ENCODE measurements at places on chromosomes 5 and 9. TPM values are rescaled to one million over a fixed set of nuclear protein-coding genes. Genes with fewer than 3 reads are reported as not detected.

DNA sequence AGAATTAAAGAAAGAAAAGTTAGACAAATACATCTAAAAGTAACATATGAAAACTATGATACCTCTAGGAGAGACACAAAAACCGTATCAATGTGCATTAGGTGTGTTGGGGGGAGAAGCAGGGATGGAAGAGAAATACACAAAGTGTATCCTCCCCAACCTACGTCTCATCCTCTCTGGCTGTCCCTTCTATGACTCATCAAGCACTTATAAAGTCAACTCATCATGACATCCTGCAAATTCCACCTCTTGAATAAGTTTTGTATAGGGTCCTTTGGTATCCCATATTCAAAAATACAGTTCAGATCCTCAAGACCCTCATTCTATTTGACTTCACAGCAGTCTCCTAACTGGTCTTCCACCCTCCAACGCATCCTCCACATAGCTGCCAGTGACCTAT, 917.6 kb upstream of the DMAC1 start:
- no peak for DNase-seq

DNA sequence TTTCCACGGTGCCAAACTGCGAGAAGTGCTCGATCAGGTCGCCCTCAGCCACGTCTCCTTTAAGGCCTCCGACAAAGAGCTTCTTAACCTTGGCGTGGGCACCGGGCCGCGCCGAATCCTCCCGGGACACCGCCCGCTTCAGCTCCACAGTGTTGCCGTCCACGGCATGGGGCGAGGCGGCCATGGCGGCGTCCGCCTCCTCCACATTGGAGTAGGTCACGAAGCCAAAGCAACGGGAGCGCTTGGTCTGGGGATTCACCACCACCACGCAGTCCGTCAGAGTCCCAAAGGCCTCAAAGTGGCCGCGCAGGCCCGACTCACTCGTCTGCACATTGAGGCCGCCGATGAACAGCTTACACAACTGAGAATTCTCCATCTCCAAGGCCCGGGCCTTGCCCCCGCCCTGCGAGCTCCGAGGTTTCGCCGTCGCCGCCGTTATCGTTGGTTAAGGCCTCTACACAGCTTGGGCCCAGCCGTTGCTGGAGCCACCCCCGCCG, 424 bp downstream of the HNRNPA0 start:
- DNase-seq, result no peak

GRCh38 chr5:6576861-6577501, 55.9 kb downstream of the NSUN2 start:
- no peak for DNase-seq

- no peak for DNase-seq
Observed at GRCh38 chr5:88729084-88729828, 153.7 kb downstream of the MEF2C start.

DNA sequence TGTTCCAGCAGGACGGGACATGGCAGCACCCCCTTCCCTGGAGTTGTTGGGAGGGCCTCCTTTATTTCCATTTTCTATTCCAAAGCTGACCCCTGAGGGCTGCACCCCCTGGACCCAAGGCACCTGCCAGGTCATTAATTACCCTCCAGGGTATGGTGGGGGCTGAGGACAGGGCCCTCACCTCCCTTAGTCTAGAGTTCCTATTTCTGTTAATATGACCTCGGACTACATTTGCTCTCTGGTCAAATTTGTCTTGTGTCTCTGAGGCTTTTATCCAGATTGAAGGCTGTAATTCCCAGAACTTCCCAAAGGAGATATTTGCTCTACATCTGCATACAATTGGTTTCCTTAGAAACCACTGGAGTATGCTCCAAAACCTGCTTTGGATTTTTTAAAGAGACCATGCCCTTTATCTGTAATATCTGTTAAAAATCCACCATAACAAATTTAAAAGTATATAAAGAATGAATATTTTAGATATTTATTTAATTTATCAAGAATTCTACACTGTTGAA, 16.8 kb downstream of the PHF2 start:
- no peak for DNase-seq

OTULIN gene
- 14.7 TPM for total RNA-seq

DNA sequence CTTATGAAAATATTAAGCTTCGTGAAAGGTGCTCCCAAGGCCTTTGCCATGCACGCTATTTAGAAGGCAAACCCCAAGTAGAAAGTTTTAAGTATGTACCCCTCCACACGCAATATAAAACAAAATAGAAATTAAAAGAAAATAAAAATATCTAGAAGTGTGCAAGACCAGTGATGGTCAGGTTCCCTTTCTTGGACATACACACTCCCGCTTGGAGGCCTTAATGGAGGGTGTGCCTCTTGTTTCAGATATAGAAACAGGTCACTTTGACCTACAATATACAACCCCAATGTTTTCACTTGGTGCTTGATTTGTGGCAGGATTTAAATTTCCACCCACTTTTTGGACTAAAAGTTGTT, 127.4 kb upstream of the STC2 start:
- no peak for DNase-seq

- peak; percentile 28 for DNase-seq
Observed at GRCh38 chr5:136174021-136174659, 18.8 kb downstream of the SMIM32 start.

DNA sequence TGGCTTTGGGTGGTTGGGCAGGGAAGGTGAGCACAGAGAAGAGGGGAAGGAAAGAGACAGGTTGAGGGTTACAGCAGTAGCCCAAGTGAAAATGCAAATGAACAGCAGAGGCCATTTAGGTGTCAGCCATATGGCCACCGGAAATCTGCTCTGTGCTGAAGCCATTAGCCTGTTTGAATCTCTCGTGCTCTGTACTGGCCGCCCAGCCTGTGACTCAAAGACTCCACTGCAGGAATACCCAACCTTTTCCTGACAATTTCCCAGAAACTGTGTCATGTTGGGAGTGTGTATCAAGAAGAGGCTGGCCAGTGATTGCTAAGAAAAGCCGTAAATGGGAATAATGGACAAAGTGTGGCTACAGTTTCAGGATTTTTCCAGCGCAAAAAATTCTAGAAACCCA, 35.9 kb upstream of the RAI14 start:
- no peak for DNase-seq

ADGRD2 gene
- not detected for total RNA-seq

DNA sequence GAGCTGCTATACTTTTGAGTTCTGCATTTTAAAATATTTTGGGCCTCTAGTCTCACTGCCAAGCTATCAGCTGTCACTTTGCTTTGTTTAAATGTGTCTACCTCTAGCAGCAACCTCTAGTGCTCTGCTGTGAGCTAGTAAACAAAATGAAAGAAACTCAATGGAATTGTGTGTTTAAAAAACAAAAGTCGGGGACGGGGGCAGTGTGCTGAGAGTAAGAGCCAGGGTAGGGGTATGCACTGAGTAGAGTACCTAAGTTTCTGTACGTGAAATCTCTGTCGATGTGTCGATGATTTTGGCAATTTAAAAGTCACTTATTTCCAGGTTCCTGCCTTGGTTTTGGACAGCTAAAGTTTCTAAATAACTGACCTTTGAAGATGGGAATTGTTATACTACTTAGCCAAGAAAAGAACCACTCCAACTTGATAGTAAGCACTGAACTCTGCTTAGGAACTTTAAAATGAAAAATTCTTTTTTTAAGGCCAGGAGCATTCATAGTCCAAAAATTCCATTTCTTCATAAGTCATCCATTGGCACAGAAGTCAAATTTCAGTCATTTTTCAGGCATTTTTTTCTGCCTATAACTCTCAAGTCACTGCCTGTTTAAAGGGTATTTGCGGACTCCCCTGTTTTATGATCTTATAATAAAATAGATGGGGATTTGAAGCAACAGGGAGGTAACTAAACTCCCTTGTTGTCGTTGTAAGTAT, 111.5 kb downstream of the SAXO1 start:
- DNase-seq, result no peak

DNA sequence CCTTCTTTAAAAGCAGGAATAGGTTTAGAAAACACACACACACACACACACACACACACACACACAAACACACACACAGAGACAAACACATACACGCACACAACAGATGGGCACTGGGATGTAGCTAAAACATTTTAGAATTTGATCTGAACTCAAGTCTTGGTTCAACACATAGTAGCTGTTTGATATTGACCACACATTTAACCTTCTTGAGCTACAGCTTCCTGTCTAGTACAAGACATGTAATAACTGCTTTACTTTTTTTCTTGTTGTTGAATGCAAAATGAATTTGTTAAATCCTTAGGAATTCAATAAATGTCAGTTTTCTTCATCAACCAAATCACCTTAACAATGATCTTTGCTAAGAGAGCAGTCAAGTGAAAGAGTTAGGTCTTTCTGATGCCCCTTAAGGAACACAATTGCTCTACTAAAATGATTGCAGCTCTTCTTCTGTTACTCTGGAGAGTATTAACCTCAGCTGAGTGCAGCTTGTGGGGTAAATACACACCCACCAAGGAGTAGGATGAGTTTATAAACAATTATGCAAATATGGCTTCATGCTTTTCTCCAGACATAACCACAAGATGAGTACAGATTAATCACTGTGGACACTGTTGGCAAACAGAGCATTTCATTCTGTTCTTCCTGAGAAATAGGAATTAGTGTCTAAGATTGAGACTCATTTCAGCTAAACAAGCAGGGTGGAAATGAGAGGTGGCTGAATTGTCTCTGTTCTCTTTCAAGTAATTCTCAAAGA, 302.9 kb upstream of the PAPPA start:
- no peak for DNase-seq

GRCh38 chr5:80468131-80468530, 19.8 kb upstream of the FAM151B start:
- no peak for DNase-seq

DNA sequence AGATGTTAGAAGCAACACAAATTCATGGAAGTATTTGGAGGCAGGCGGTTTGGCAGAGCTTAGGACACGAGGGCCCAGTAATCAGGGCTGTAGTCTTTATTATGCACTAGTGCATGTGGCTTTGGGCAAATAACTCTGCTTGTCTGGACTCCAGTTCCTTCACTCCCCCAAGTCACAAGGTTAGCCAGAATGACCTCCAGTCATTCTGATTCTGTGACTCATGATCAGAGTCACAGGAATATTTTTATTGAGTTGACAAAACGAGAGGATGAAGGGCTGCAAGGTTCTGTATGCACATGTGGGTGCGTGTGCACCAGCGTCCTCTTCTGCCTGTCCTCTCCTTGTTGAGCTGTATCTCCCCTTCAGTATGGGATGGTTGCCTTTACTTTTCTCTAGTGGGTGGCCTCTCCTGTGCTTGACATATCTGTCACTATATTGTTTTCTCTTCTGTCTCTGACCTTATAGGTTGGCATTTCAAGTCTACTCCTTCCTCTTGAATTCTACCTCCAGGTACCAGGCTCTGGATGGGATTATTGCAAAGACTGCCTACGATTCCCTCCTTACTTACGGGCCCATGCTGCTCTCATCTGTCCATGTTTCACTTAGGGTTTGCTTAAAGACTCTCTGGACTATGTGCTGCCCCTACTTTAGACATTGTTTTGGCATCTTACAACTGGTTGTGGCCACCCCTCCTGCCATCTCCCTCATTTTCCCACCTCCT, 94.6 kb downstream of the KDM4C start:
- DNase-seq, result peak; percentile 56

DNA sequence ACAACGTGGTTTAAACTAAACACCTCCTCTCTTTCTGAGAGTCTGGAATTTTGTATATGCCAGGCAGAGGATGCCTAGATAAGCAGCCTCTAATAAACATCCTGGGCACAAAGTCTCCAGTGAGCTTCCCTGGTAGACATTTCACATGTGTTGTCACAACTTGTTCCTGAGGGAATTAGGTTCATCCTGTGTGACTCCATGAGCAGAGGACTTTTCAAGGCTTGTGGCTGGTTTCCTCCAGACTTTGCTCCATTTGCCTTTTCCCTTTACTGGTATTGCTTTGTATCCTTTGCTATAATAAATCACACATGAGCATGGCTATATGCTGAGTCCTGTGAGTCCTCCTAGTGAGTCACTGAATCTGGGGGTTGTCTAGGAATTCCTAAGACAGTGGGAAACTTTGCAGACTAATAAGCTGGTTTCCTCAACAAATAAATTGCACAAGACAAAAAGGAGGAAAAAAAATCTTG, 77.4 kb downstream of the NR2F1-AS1 start:
- peak; percentile 79 for DNase-seq

GRCh38 chr9:68567565-68567964, 26.9 kb upstream of the TMEM252 start:
- no peak for DNase-seq

DNA sequence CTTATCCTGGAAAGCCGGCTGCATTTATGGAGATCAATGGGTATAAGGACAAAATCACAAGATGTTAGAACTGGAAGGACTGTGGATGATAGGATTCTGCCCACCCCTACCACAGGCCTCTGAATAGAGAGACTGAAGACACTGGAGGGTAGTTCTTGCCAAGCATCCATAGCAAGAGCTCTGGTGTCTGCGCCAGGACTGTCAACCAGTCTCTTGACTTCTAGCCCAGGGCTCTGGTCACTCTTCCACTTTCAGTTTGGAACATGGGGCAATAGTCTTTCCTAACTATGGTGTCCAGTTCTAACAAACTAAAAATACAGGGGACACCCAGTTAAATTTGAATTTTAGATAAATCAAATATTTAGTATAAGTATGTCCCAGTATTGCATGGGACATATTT, 23.4 kb downstream of the LARP1 start:
- DNase-seq, result no peak

GRCh38 chr9:123070198-123070597, 36.7 kb downstream of the GPR21 start:
- DNase-seq, result no peak

ORM2 gene
- not detected for total RNA-seq

GPR150 gene
- total RNA-seq, result not detected

DNA sequence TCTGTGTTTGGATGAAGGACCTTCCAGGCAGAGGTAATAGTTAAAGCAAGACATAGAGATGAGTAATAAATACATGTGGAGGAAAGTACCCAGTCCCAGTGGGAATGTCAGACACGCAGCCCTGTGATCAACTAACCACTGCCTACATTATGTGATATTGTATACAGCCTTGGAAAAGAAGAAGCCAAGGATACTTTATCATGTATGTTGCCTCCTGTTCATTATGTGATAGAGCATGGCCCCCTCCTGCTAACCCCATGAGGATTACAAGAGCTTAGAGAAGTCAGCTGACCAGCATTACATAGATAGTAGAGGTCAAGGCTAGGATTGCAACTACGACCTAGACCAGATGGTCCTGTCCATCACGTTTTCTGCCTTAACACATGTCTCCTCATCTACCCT, 497.0 kb upstream of the TNC start:
- DNase-seq, result no peak

DNA sequence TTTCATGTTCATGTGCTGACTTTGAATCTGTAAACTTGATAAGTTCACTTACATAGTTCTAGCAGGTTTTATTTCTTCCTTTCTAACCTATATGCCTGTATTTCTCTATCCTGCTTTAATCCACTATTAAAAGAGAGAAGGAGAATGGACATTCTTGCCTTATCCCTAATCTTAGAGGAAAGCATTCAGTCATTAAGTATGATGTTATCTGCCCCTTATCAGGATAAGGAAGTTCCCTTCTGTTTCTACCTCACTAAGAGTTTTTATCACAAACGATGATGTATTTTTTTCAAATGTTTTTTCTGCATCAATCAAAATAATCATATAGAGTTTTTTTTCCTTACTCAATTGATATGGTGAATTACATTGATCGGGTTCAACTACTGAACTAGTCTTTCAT, 33.1 kb downstream of the DRD1 start:
- no peak for DNase-seq

- DNase-seq, result no peak
Observed at GRCh38 chr5:78647838-78648358, 674 bp downstream of the LHFPL2 start.

TOR1A gene
- 79.6 TPM for total RNA-seq

STXBP1 gene
- 23.8 TPM for total RNA-seq

- DNase-seq, result no peak
Observed at GRCh38 chr5:36217988-36218387, 23.7 kb downstream of the NADK2 start.

Measured in kidney epithelial cell (primary cell).